ENCODE measurements at places on chromosomes 4 and X.

GRCh38 chr4:32472918-32473317 is 1752.7 kb downstream of the PCDH7 start:
- no peak for DNase-seq

GRCh38 chr4:11002961-11003360 is 318.4 kb upstream of the CLNK start:
- no peak for DNase-seq

- DNase-seq: no peak
Observed at GRCh38 chrX:108947205-108947604, 210.8 kb upstream of the IRS4 start.

- no peak for DNase-seq
Observed at GRCh38 chr4:173528378-173529321, 1.4 kb downstream of the HAND2 start.

DNA sequence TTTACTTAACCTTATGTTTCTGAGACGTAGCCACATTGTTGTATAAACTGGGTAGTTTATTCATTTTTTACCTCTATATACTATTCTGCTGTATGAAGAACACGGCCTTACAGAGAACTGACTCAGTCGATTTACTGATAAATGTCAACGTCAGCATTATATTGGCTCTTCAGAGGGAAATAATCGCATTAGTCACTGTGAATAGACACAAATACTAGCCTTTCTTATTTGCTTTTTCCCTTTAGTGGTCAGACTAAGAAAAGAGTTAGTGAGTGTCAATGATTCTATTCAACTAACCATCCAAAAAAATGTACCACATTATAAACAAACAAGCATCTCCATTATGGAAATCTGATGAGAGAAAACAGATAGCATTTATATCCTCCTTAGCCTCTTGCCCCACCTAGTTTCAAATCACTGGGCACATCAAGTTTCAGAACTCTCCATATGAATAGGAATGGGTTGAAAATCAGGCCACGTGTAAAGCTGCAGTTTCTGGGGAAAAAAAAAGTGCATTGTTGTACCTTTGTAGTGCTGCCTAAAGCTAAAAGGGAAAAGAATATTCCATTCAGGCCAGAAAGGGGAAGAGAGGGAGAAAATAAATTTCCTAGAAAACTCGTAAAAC is 146.7 kb upstream of the VCX3A start:
- no peak for DNase-seq

DNA sequence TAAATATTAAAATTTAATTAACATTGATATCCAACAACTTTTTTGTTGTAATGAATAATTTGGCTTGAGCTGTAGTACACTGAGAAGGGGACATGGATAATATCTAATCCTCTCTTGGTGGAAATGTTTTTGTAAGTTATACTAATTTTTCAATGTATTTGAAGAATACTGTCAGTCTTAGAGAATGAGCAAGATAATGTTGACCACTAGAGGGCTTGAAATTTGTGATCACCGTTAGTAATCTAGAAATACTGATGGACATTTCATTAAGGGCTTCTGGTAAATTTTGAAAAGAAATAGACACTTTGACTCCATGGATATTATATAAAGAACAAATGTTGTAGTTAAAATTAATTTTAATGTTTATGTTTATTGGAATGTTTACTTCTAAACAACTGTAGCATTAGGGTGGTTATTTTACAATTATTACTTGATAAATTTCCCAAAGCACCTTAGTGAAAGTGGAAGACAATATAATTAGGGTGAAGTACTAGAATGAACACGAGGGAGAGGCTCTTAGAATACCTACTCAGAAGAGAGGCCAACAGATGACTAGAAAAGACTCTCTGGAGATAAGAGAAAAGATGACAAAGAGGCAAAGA is 20.0 kb upstream of the CAMK2D start:
- DNase-seq: no peak

- no peak for DNase-seq
Observed at GRCh38 chr4:67019686-67020437, 525.4 kb downstream of the CENPC start.

- DNase-seq: no peak
Observed at GRCh38 chr4:25128671-25129070, 31.6 kb downstream of the SEPSECS start.

DNA sequence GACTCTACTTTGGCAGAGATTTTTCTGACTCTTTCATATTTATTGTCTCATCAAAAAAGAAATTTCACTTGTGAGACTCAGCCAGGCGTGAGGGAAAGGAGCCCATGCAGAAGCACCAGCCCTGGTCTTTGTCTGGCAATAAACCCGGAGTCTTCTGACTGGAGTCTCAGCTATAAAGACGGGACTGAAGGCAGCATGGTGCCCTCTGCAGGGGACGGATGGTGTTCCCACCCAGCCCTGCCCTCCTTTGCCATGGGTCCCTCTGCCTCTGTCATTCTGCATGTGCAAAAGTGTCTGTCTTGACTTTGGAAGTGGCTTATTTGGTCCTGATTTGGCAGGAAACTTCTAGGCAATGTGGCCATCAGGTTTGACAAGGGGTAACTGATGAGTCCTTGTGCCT is 14.2 kb downstream of the ZNF185 start:
- DNase-seq: no peak

- DNase-seq: no peak
Observed at GRCh38 chr4:179583221-179583620, 2141.0 kb upstream of the AGA start.

- no peak for DNase-seq
Observed at GRCh38 chrX:48904180-48904579, 6.5 kb downstream of the PQBP1 start.

- DNase-seq: no peak
Observed at GRCh38 chrX:13081395-13082205, 37.2 kb upstream of the FAM9C start.
